Bronchial epithelial cell (primary cell): ENCODE measurements at places on chromosomes 7 and 10.

- no peak for DNase-seq
Measured at GRCh38 chr10:97175586-97175985, 10.2 kb downstream of the SLIT1 start.

- DNase-seq, result no peak
Measured at GRCh38 chr10:72252972-72253371, 20.8 kb upstream of the DDIT4 start.

- DNase-seq, result no peak
Measured at GRCh38 chr10:110461088-110461487, 36.6 kb upstream of the DUSP5 start.

DNA sequence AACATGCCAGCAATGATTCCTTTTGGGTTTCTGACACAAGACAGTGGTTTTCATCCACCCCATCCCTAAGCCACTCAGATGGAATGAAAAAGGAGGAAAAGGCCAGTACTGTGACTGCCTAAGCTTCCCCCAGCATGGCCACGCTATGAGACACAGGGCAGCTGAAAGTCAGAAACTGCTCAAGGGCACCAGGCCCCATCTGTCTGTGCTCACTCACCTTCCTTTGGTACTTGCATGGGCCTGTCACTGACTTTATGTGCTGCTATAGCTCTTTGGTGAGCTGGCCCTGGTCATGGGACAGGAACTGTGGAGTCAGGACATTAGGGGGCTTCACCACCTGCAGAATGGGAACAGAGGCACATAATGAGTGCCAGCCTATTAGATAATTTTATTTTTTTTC is 21.2 kb upstream of the ACSM6 start:
- DNase-seq, result peak; percentile 71

GRCh38 chr10:103868200-103868599 is 12.8 kb upstream of the SH3PXD2A start:
- no peak for DNase-seq

GRCh38 chr10:94673614-94674321 is 9.8 kb upstream of the CYP2C18 start:
- peak; percentile 60 for DNase-seq

GRCh38 chr7:28595801-28596200 is 183.5 kb downstream of the CREB5 start:
- no peak for DNase-seq

- DNase-seq, result peak; percentile 100
Measured at GRCh38 chr10:33134011-33134751, 176.2 kb upstream of the ITGB1 start.

DNA sequence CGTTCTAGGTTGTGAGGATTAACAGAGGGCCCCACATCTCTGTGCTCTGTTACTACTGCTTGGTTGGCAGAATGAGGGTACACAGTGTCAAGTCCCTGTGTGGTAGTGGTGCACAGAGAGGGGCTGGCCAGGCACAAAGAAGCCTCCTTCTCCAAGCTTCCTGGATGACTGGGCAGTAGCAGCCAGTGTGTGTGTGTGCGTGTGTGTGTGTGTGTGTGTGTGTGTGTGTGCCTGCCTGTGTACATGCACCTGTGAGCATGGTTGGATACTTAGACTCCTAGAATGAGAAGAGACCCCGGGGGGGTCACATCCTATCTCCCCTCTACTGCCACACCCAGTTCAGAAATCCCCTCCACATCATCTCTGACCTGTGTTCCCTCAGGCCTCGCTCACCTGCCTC is 146.7 kb upstream of the UNC5B start:
- no peak for DNase-seq
